ENCODE measurements at places on chromosomes 1 and 21.

GRCh38 chr1:79255421-79255820, 248.9 kb upstream of the ADGRL4 start:
- no peak for DNase-seq

GRCh38 chr1:193309936-193310475, 123.6 kb upstream of the B3GALT2 start:
- no peak for DNase-seq

- DNase-seq = no peak
Measured at GRCh38 chr1:176735201-176735600, 272.2 kb downstream of the PAPPA2 start.

GRCh38 chr21:22871692-22872091, 1873.5 kb downstream of the NCAM2 start:
- DNase-seq = no peak

DNA sequence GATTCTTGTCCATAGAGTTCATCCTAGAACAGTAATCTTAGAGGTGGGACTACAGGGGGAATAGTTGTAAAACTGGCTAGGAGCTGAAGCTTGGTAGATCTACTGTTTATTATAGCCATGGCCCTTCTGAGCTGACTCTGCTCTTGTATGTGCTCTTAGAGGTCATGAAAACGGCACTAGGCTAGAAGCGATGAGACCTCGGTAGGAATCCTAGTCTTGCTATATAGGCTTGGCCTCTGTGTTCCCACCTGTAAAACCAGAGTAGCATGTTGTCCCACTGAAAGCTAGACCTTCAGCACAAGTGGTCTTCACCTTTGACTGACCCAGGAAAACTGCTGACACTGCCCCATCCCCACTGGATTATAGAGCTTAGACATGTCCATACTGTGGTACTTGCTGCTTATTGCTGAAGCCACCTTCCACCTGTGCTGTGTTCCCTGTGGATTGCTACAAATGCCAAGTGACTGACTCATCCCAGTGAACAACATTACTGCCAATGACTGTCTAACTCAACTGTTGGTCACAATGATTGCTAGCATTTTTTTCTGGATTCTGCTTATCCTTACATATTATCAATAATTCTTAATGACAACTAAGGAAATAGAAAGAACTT, 23.0 kb upstream of the PIGC start:
- no peak for DNase-seq

GRCh38 chr1:218829097-218829496, 344.6 kb upstream of the LYPLAL1 start:
- no peak for DNase-seq

GRCh38 chr1:216750031-216750627, 26.9 kb upstream of the ESRRG start:
- no peak for DNase-seq

GRCh38 chr1:74732960-74733603, at the start of the genes CRYZ and TYW3:
TSS of gene CRYZ (minus strand) at chr1:74733050. CDS start at chr1:74724821, 8,229 bp downstream.
TSS of gene TYW3 (plus strand) at chr1:74733152. CDS start at chr1:74733245, 93 bp downstream.
- DNase-seq = peak; percentile 97

GRCh38 chr21:39863111-39863510, 4.1 kb upstream of the PCP4 start:
- DNase-seq = no peak

DNA sequence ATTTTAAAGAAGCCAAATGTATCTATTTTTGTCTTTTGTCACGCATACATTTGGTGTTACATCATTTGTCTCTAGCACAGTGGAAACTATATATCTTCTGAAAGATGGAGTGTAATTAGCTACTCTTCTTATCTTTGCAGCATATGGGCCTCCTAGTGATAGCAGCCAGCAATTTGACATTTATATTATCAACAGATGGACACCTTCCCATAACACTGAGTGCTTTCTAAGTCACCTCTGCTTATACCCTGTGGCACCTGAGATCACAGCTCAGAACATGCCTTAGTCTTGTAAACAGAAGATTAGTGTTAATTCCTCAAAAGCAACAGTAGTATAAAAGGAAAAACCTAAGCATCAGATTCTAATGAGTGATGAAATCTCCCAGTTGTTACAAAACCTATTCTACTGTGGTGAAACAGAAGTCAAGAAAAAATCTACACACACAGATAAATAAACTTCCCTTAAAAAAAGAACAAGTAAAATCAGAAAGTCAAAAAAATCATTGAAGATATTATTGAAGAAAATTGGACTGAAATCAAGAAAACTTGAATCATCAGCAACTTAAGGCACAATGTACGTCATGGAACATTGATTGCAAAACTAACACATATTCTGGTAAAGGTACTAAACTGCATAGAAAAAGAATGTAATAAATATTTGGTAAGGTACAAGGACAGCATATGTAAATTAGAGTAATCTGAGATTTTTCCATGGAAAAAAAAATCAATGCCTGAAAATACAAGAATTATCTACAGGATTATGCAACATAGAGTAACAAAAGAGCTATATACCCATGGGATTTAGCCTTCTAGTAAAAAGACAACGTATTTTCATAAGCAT, 61.7 kb downstream of the KCNT2 start:
- no peak for DNase-seq

- peak; percentile 46 for DNase-seq
Measured at GRCh38 chr1:244665771-244666217, 12.9 kb downstream of the DESI2 start.

GRCh38 chr1:85062425-85063026, 14.2 kb upstream of the MCOLN3 start:
- DNase-seq = no peak

DNA sequence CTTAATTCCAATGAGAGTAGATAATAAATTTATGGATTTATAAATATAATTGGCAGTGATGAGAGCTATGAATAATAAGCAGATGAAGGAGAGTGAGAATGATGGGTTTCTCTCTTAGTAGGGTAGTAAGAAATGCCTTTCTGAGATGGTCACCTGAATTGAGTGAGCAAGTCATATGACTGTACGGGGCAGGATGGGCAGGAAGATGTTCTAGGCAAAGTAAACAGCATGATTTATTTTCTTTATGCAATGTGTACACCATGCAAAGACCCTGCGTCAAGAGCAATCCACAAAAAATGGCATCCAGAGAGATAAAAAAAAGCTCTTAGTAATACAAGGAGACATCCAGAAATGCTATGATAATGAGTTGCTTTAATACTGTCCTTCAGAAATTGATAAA, 409.9 kb downstream of the HLX start:
- DNase-seq = no peak

GRCh38 chr1:159580340-159580739, 7.3 kb upstream of the APCS start:
- DNase-seq = no peak
